ENCODE measurements at places on chromosomes 2 and 18.

DNA sequence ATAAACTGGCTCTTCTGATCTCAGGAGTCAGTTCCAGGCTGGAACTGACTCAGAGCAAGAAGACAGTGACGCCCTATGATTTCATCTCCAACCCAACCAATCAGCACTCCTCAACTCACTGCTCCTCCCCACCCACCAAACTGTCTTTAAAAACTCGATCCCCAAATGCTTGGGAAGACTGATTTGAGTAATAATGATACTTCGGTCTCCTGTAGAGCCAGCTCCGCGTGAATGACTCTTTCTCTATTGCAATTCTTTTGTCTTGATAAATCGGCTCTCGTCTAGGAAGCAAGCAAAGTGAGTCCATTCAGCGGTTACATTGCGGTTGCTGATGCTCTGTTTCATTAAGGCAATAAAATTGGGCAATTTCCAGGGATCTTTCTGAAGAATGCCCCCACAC is 1025.3 kb upstream of the CNTNAP5 start:
- no peak for DNase-seq

DNA sequence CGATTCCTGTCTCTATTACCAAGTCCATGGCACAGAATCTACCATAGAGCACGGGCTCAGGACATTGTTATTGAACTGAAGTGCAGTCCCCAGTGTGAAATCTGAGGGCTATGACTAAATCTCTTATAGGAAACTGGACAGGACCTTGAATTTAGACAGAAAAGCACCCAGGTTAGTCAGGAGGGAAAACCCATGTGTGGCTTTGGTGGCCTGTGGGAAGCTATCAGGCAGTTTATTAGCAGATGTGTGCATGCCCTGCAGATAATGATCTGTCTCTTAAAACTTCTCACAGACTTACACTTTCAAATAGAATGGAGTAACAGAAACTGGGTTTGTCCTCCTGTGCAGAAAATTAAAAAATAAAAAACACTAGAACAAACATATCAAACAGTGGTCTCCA is 610.0 kb upstream of the RAB6C start:
- DNase-seq: no peak

DNA sequence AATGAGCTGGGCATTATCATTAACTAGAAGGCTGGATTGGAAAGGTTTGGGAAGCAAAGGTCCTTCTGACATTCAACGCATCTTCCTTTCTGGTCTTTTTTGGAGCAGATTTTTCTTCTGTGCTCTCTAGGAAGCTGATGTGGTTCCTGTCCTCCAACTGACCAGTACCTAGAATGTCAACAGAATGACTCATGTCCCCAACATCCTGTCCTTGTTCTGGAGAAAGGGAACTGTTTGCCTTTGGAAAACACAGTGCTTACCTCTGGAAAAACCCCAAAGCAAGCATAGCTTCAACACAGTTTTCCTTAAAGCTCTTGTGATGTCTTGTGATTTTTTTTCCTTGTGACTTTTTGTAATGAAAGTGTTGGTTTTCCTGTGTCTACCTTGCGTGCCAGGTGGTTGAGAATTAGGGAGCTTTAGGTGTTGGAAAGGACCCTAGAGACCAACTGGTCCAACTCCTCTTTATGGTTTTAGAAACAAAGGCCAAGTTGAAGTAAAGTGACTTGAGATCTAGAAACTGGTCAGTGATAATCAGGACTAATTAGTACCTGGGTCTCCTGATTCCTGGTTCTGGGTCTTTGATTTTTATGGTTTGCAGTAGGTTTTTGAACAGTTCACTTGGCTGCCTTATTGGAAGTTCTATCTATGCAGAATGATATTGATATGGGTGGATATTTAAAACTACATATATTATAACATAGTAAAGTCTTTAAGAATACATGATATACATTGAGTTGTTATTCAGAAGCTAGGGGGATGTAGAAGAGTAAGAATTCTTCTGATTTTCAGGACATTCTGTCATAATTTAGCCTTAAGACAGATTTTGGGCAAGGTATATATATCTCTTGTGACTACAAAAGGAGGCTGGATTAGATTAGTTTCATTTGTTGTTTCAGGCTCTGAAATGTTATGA is 70.5 kb downstream of the FMNL2 start:
- DNase-seq: no peak

GRCh38 chr2:235607546-235608199 is 113.8 kb downstream of the AGAP1 start:
- DNase-seq: no peak

- no peak for DNase-seq
These were observed 85.8 kb downstream of the ASAP2 start for GRCh38 chr2:9292426-9292825.

DNA sequence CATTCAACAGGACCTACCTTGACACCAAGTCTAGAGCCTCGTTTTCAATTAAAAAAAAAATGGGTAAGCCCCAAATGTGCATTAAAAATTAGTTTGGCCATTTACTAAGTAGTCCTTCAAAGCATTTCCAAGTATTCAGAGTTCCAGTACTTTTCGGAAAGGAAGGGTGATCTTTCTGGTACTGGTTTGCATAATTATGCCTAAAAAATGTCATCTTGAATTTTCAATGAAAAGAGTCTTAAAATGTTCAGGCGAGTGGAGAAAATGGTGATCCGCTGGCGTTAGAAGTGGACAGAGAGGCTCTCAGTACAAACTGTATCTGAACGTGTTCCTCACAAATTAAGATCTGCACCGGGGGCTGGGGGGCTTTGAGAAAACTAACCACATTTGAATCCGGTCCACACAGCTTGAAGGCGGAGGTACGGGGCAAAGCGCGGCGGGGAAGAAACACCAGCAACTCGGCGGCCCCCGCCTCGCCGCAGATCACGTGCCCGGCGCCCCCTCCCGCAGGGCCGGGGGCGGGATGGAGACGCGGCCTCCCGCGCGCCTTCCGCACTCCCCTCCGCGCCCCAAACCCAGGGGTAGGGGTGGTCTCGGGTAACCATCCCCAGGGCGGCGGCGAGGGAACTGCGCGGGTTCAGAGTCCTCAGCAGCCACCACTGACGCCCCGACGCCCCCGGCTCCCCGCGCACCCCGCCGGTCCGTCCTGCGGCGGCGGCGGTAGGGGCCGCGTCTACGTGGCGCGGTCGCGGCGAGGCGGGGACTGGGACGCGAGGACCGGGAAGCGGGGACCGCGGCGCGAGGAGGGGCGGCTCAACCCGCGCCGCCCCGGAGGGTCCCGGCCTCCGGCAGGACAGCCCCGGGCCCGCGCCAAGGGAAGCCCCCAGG is 564 bp downstream of the LPIN2 start:
- peak; percentile 76 for DNase-seq

DNA sequence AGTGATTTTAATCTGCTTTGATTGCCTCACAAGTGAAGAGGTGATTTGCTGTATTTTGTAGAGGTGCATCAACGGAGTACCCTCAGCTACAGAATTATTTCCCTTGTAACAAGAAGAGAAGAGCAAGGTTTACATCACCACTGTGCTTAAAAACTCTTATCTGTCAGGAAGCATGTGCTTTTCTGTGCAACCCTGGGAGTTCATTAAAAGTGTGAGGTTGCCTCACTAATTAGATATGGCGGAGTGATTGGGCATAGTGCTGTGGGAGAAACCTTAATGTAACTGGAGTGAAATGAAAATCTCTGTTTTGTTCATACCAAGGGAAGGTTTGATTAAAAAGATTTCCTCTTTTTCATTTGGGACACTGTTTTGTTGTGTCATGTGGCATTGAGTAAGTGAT is 544.7 kb downstream of the PARD3B start:
- no peak for DNase-seq

GRCh38 chr18:10101729-10102128 is 187.9 kb downstream of the VAPA start:
- no peak for DNase-seq

DNA sequence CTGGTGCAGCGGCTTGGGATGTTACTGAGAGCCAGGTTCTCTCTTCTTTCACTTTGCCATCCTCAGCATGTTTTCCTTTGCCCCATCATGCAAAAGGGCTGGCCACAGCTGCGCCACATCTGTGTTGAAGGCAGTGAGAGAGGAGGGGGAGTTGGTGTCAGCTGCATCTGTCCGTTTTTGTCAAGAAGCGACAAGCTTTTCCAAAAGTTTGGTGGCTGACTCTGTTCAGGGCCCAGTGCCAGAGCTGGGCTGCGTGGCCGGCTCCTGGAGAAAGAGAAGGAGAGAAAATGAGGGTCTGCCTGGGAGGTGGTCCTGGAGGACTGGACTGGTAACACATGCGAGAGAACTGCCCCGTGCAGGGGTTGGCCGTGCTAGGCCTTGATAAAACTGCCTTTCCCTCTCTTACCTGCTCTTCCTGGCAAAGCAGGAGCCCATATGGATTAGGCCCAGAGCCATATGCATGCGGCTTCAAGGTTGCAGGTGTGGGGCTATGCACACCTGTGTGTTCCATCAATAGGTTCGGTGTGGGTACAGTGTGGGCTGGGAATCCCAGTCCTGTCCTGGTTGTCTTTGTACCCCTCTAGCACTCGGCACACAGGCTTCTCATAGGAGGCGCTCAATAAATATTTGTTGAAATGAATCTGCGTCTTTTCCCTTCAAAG is 9.0 kb downstream of the RNF144A start:
- no peak for DNase-seq

- no peak for DNase-seq
These were observed 193.8 kb downstream of the ANKRD30B start for GRCh38 chr18:14941792-14942191.

- DNase-seq: no peak
These were observed 234.2 kb downstream of the CDH2 start for GRCh38 chr18:27942706-27943105.

DNA sequence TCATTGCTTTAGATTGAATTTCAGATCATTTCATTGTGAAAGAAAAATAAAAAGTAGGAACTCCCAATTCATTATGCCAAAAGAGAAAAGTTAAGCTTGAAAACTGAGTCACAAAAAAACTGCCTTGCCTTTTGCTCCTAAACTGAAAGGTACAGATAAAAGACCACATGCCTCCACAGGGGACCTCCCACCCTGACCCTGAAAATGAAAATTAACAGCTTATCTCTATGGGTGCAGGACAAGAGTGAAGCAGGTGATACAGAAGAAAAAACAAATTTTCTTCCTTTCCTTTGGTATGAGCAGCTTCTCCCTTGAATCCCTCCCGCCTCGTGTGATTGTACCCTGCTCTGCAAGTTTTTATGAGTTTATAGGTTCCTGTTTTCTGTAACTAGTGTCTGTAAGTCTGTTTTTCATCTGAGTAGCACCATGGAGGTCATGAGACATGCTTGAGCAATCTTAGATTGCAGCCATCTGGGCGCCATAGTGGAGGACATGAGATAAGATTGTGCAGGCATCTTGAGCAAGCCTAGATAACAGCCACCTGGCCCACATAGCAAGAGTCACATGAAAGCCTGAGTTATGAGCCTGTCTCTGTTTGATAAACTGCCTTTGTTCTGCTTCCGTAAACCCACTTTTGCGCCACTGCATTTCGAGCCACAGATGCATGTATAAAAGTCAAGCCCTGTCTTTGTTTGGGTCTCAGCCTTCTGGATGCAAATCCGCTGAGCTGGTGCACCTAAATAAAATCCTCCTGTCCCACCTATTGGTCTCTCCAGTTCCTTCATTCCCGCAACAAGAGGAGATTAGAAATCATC is 56.2 kb upstream of the DYNC1I2 start:
- DNase-seq: no peak

- DNase-seq: no peak
These were observed 34.9 kb downstream of the FAM110C start for GRCh38 chr2:11248-11941.

GRCh38 chr2:793236-793635 is 116.0 kb upstream of the TMEM18 start:
- no peak for DNase-seq

- no peak for DNase-seq
These were observed 77.7 kb upstream of the CYP1B1 start for GRCh38 chr2:38153476-38154135.

DNA sequence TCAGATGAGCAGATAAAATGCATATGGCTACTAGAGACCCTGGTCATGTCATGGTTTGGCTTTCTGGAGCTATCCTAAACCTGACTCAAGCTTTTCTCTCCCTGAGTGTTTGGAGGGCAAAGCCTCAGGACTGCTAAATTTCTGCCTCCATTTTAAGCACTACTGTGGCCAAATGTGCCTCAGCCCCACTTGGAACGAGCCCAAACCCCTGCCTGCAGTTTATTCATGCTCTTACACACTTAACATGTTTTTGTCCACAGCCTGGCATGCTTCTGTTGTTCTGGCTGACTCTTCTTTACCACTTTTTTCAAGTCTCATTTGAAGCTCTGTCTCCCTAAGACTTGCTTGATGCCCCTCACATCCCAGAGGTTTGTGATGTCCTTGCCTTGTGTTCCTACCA is 24.7 kb downstream of the MGAT5 start:
- no peak for DNase-seq

- DNase-seq: no peak
These were observed 211.4 kb downstream of the BABAM2 start for GRCh38 chr2:28101892-28102291.

DNA sequence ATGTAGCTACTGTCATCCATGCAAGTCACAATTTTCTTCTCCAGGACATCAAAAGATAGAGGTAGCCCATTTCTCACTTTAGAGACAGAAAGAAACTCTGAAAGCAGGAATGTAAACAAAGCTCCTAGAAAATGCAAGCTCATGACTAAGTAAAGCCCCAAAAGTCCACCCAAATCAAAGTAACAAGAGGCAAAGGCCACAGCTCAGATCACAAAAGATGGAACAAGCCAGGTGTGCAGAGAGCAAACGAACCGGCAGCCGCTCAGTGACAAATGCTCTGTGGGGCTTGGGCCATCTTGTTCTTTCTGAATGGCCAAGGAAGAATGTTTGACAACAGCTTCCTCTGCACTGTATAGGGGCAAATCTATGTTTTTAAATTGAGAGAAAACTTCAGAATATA is 201.0 kb downstream of the CYRIA start:
- no peak for DNase-seq

DNA sequence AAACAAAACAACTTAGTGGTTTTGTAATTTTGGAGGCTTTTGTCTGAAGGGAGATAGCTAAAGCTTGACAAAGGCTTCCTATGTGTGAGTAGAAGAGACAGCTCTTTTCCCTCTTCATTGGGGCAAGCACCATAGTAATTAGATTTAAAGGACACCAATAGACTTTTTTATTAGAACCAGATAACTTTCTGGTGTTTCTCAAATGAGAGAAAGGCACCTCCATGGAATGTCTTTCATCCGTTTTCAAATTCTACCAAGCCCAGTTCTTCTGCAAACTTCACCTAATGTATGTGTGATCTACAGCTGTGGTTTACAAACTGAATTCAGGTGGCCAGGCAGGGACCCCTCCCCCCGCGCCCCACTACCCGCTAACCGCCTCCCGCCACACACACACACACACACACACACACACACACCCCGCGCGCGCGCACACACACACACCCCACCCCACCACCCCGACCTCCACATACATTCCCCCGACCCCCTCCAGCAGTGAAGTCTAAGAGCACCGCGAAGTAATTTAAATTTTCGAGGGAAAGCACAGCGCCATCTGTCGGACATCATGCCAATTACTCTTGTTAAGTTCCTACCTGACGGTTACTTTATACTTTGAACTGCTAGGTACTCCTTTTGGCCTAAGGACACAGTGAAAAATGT is 31.6 kb upstream of the PPP1R1C start:
- no peak for DNase-seq

GRCh38 chr18:35099911-35100310 is 58.7 kb downstream of the MAPRE2 start:
- no peak for DNase-seq

GRCh38 chr18:44066541-44066940 is 614.1 kb upstream of the SETBP1 start:
- no peak for DNase-seq

Data from sigmoid colon (tissue), 7 donors.